ENCODE measurements at places on chromosomes 7 and 10. TPM values are rescaled to one million over a fixed set of nuclear protein-coding genes. Genes with fewer than 3 reads are reported as not detected.

Gene PAPOLB
- 0.20 TPM for total RNA-seq

Gene ARF5
- total RNA-seq: 109 TPM

Gene PILRA
- total RNA-seq: 18.8 TPM

Gene PDLIM1
- total RNA-seq: 24.5 TPM

- DNase-seq: no peak
- no peak overlapping the region for H3K27ac ChIP-seq
- no peaks in the 10 kb centered on the region for H3K27me3 ChIP-seq
- H3K36me3 ChIP-seq: no peaks in the 10 kb centered on the region
Measured at GRCh38 chr7:94012746-94013145, 8.6 kb upstream of the BET1 start.

DNA sequence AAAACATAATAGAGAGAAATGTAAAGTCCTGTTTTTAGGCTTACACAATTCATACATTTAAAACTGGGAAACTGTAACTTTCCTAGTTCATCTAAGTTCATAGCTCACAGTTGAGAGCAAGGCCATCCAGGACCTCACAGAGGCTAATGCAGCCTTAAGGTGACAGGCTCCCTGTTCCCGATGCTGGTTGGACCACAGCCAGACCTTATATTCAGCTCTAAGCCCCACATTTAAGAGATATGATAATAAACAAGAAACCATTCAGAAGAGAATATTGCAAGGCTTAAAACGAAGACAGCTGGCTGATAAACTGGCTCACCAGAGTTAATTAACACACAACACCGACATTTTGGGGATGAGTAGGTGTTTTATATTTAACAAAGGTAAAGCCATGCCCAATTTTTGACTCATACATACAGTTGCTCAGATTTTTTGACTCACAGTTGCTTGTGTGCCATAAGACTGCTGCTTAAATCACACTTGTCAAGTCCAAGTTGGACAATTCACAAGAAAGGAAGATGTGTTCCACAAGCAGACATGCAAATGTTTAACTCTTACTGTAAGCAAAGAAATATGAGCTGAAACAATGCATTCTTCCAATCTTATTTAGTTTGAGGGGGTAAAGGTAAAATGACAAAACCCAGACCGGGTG is 41.1 kb upstream of the TMEM213 start:
- DNase-seq: no peak
- H3K4me3 ChIP-seq: no peak overlapping the region
- no peaks in the 10 kb centered on the region for H3K27me3 ChIP-seq
- H3K36me3 ChIP-seq: no peaks in the 10 kb centered on the region
- no peak overlapping the region for H3K27ac ChIP-seq

DNA sequence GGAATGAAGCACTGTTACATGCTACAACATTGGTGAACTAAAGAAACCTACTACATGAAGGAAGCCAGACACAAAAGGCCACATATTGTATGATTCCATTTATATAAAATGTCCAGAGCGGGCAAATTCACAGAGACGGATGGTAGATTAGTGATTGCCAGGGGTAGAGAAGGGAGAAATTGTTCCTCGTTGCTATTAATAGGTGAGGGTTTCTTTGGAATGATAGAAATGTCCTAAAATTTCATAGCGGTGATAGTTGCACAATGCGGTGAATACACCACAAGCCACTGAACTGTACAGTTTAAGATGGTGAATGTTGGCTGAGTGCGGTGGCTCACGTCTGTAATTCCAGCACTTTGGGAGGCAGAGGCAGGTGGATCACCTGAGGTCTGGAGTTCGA is 29.0 kb downstream of the DENND2A start:
- H3K36me3 ChIP-seq: no peaks in the 10 kb centered on the region
- H3K27ac ChIP-seq: no peak overlapping the region
- no peaks in the 10 kb centered on the region for H3K4me1 ChIP-seq
- no peak overlapping the region for H3K4me3 ChIP-seq
- H3K27me3 ChIP-seq: no peaks in the 10 kb centered on the region

DNA sequence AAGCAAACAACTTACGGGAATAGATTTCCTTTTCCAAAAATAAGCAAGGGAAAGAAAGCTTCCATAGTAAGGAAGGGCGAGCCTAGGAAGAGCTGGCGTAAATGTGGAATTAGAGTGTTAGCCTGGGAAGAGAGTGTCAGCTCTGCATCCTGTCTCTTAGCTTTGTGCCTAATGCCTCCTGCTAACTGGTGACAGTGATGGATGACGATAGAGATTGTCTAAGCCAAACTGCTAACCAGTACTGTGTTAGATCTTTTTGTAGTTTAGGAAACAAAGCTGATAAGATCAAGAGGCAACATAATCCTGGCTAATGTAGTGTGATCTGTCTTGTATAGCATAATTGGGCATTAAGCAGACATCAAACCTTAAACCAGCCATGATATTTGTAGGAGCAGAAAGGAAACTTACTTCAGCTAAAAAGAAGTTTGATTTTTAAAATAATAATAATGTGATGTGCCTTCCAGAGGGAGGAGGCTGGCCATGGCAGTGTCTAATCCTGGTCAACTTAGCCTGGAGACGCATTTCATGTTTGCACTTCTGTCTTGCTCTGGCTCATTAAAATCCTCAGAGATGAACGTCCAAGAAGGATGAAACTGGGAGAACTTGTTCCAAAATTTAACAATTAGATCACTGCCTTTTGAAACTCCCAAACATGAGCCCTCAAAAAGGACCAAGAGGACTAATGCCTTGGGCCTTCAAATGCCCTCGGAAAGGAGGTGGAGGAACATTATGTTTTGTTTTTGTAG is 85.1 kb downstream of the FAM204A start:
- no peak overlapping the region for H3K4me3 ChIP-seq
- H3K4me1 ChIP-seq: no peaks in the 10 kb centered on the region
- H3K36me3 ChIP-seq: no peaks in the 10 kb centered on the region
- DNase-seq: no peak
- peaks cover 2% of the 10 kb centered on the region for H3K27me3 ChIP-seq

DNA sequence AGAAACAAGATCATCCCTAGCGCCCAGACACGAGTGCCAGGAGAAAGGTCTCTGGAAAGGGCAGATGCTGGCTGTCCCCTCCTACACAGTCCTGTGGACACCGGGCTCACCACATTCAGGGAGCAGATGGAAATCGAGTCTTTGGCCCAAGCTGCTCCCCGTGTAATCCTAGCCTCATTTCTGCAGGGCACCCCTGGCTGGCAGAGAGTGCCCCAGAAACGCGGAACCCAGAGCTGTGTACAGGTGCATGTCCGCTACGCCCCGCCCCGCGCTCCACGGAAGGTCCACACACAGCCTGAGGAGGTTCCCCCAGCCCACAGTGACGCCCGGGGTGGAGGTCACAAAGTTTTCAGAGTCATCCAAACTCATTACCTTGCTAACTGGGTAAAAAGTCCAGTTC is 202.8 kb downstream of the MAD1L1 start:
- H3K36me3 ChIP-seq: no peaks in the 10 kb centered on the region
- DNase-seq: no peak
- no peaks in the 10 kb centered on the region for H3K27me3 ChIP-seq
- H3K4me1 ChIP-seq: peaks cover 25% of the 10 kb centered on the region

DNA sequence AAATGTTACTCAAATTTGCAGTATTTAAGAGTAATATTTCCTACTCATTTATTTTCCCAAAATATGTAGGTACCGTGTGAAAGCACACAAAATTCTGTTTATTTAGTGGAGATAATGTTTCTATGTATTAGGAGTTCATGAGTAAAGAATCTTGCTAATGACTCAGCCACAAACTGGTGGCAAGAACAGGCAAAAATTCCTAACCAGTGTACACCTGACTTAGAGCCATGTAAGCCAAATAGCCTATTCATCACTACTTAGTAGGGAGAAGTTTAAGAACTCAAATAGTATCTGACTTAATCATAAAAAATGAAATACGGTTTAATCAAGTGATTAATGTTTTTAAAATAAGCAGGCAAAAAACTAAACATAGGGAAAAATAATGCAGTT is 169.0 kb downstream of the SRPK2 start:
- H3K4me1 ChIP-seq: peaks cover 9% of the 10 kb centered on the region
- no peak overlapping the region for H3K4me3 ChIP-seq
- no peak overlapping the region for H3K27ac ChIP-seq
- DNase-seq: no peak
- H3K27me3 ChIP-seq: no peaks in the 10 kb centered on the region
- H3K36me3 ChIP-seq: no peaks in the 10 kb centered on the region

- H3K27me3 ChIP-seq: peaks cover 8% of the 10 kb centered on the region
- H3K4me3 ChIP-seq: no peak overlapping the region
- no peak overlapping the region for H3K27ac ChIP-seq
- no peak for DNase-seq
Measured at GRCh38 chr7:8229927-8230326, 32.0 kb downstream of the ICA1 start.

- no peaks in the 10 kb centered on the region for H3K4me1 ChIP-seq
- no peaks in the 10 kb centered on the region for H3K27me3 ChIP-seq
- no peak overlapping the region for H3K4me3 ChIP-seq
- H3K27ac ChIP-seq: no peak overlapping the region
- DNase-seq: no peak
- no peaks in the 10 kb centered on the region for H3K36me3 ChIP-seq
Measured at GRCh38 chr7:90532231-90532929, 62.9 kb downstream of the PTTG1IP2 start.

DNA sequence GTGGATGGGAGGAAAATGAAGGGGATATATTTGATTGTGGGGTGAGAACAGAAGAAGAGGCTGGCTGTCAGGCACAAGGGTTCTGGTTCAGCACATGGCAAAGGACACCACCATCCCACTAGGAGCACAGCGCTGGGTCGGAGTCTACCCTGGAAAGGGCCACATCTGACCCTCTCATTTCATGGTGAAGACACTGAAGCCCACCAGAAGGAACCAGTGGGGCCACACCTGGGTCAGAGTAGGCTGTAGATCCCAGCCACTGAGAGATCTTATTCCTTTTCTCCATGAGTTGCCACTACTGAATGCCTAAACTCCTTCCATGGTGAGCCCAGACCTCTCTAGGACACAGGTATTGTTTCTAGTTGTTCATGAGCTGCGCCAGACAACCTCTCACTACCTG is 25.8 kb downstream of the SFTPD start:
- no peak overlapping the region for H3K4me3 ChIP-seq
- DNase-seq: no peak
- no peaks in the 10 kb centered on the region for H3K4me1 ChIP-seq
- H3K27me3 ChIP-seq: no peaks in the 10 kb centered on the region

DNA sequence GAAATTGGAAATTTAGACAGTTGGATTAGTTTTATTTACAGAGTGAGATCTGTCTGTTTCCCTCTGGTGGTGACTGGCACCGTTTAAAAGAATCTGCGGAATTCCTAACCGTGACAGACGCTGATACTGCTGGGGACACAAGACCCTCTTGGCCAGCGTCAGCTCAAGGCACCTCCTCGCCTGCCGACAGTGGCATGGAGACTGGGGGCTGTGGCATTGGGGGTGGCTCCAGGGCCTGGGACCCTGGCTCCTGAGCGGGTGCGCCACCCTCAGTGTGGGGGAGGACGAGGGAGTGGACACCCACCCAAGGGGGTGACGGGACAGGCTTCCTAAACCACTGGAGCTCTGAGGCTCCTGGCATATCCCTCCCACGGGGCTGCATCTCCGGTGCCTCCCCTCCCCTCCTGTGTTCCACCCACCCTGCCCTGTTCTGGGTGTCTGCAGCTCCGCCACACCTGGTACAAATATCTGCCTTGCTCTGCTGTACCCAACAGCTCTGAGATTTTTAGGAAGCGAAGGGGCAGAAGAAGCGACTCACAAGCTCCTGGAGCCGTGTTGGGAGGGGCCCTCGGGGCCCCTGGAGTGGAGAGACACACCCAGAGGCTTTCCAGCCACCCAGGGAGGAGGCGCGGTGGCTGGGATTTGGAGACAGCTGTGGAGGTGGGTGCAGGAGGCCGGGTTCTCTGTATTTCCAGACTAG is 178.7 kb downstream of the DNAJB6 start:
- no peaks in the 10 kb centered on the region for H3K4me1 ChIP-seq
- no peak for DNase-seq
- no peak overlapping the region for H3K27ac ChIP-seq
- peaks cover 2% of the 10 kb centered on the region for H3K27me3 ChIP-seq

DNA sequence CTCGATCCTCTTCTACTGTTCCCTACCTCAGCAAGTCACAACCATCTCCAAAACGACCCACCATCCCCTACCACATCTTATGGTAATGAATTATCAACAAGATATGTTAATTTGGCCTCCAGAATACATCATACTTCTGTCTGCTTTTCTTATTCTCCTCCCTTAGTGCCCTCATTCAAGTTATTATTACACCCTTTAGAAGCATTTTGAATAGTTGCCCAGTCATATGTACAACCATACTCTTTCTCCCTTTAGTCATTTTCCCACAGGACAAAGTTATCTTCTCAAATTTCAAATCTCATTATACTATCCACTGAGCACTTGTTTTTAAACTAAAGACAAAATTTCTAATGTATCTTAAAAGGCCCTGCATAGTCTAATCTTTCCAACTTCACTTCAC is 71.0 kb downstream of the GNAT3 start:
- DNase-seq: no peak
- no peaks in the 10 kb centered on the region for H3K4me1 ChIP-seq
- H3K36me3 ChIP-seq: no peaks in the 10 kb centered on the region
- H3K27ac ChIP-seq: no peak overlapping the region

- H3K4me1 ChIP-seq: no peaks in the 10 kb centered on the region
- DNase-seq: no peak
- H3K4me3 ChIP-seq: no peak overlapping the region
- peaks cover 2% of the 10 kb centered on the region for H3K27me3 ChIP-seq
- H3K36me3 ChIP-seq: no peaks in the 10 kb centered on the region
- no peak overlapping the region for H3K27ac ChIP-seq
Measured at GRCh38 chr10:112307358-112308124, 24.3 kb downstream of the TECTB start.

- no peak overlapping the region for H3K4me3 ChIP-seq
- H3K4me1 ChIP-seq: no peaks in the 10 kb centered on the region
- no peak for DNase-seq
- H3K27ac ChIP-seq: no peak overlapping the region
- no peaks in the 10 kb centered on the region for H3K36me3 ChIP-seq
- H3K27me3 ChIP-seq: no peaks in the 10 kb centered on the region
Measured at GRCh38 chr10:104835422-104835821, 194.3 kb downstream of the SORCS3 start.

GRCh38 chr7:122770686-122771335 is 68.1 kb upstream of the RNF148 start:
- no peak overlapping the region for H3K4me3 ChIP-seq
- H3K27ac ChIP-seq: no peak overlapping the region
- no peaks in the 10 kb centered on the region for H3K27me3 ChIP-seq
- H3K4me1 ChIP-seq: no peaks in the 10 kb centered on the region

DNA sequence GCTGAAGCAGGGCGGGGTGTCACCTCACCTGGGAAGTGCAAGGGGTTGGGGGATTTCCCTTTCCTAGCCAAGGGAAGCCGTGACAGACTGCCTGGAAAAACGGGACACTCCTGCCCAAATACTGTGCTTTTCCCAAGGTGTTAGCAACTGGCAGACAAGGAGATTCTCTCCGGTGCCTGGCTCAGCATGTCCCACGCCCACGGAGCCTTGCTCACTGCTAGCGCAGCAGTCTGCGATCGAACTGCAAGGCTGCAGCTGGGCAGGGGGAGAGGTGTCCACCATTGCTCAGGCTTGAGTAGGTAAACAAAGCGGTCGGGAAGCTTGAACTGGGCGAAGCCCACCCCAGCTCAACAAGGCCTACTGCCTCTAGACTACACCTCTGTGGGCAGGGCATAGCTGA is 80.9 kb upstream of the DNAJB12 start:
- DNase-seq: no peak
- no peak overlapping the region for H3K27ac ChIP-seq
- H3K4me3 ChIP-seq: no peak overlapping the region
- H3K4me1 ChIP-seq: no peaks in the 10 kb centered on the region
- H3K27me3 ChIP-seq: no peaks in the 10 kb centered on the region

- no peaks in the 10 kb centered on the region for H3K36me3 ChIP-seq
- no peak overlapping the region for H3K27ac ChIP-seq
- H3K4me1 ChIP-seq: peaks cover 14% of the 10 kb centered on the region
- H3K4me3 ChIP-seq: no peak overlapping the region
Measured at GRCh38 chr10:12500381-12501303, 151.3 kb downstream of the CAMK1D start.

GRCh38 chr7:103538964-103539709 is 93.1 kb upstream of the SLC26A5 start:
- no peak for DNase-seq
- H3K36me3 ChIP-seq: no peaks in the 10 kb centered on the region
- no peaks in the 10 kb centered on the region for H3K4me1 ChIP-seq

Data from natural killer cell (primary cell).